ENCODE measurements at places on chromosomes 6 and 20. TPM values are rescaled to one million over a fixed set of nuclear protein-coding genes. Genes with fewer than 3 reads are reported as not detected.

The MCCD1 gene
- not detected for total RNA-seq

The BPIFB6 gene
- not detected for total RNA-seq

The NKAIN2 gene
- not detected for total RNA-seq

The LY6G5C gene
- 0.73 TPM for total RNA-seq

The ZNF165 gene
- 0.29 TPM for total RNA-seq

The HCK gene
- total RNA-seq, result not detected

The USP49 gene
- 2.2 TPM for total RNA-seq

The SFTA2 gene
- not detected for total RNA-seq

The CD109 gene
- 34.1 TPM for total RNA-seq

The ADA gene
- total RNA-seq, result 2.6 TPM

The KIF25 gene
- total RNA-seq, result not detected

The CDH26 gene
- total RNA-seq, result 0.50 TPM

The RAET1G gene
- total RNA-seq, result 5.8 TPM

The SYTL3 gene
- 4.9 TPM for total RNA-seq

The NKAIN4 gene
- not detected for total RNA-seq

The EFCAB8 gene
- not detected for total RNA-seq

The EYS gene
- total RNA-seq, result 0.50 TPM

The GRM1 gene
- total RNA-seq, result under 0.01 TPM

The ME1 gene
- total RNA-seq, result 26.0 TPM

The CALHM4 gene
- total RNA-seq, result not detected

The CST4 gene
- not detected for total RNA-seq

The TDRD6 gene
- 0.17 TPM for total RNA-seq

The TRIM15 gene
- total RNA-seq, result not detected

The HNF4A gene
- not detected for total RNA-seq

The TINAG gene
- total RNA-seq, result not detected

The KCNK16 gene
- total RNA-seq, result not detected

The FHL5 gene
- total RNA-seq, result not detected

The ZSCAN23 gene
- total RNA-seq, result 11.1 TPM

The SNTA1 gene
- total RNA-seq, result 47.0 TPM

The PERP gene
- total RNA-seq, result 46.6 TPM

The FOXQ1 gene
- 6.5 TPM for total RNA-seq

The RPS18 gene
- 3,088 TPM for total RNA-seq

The BPIFA1 gene
- total RNA-seq, result not detected

The BPIFB2 gene
- not detected for total RNA-seq

The DCBLD1 gene
- total RNA-seq, result 27.6 TPM

The CAP2 gene
- 3.6 TPM for total RNA-seq

The PARD6B gene
- total RNA-seq, result 0.66 TPM

The IL17A gene
- total RNA-seq, result not detected

The PRL gene
- not detected for total RNA-seq

The TSBP1 gene
- not detected for total RNA-seq

The SEL1L2 gene
- total RNA-seq, result not detected

The TMEM244 gene
- total RNA-seq, result not detected

The RAET1E gene
- total RNA-seq, result 2.2 TPM

The TTBK1 gene
- total RNA-seq, result under 0.01 TPM

The SNX3 gene
- 256 TPM for total RNA-seq

The LY86 gene
- total RNA-seq, result not detected

The CLVS2 gene
- under 0.01 TPM for total RNA-seq

The NNAT gene
- total RNA-seq, result 1.5 TPM

The HMGCLL1 gene
- total RNA-seq, result 1.3 TPM

The C6orf58 gene
- not detected for total RNA-seq

The TUBB1 gene
- total RNA-seq, result not detected

The CTCFL gene
- total RNA-seq, result not detected

The TSHZ2 gene
- total RNA-seq, result 0.33 TPM

The SYCP2 gene
- 0.50 TPM for total RNA-seq

The TREML1 gene
- total RNA-seq, result not detected
